ENCODE measurements at places on chromosomes 1 and 21. TPM values are rescaled to one million over a fixed set of nuclear protein-coding genes. Genes with fewer than 3 reads are reported as not detected.

DNA sequence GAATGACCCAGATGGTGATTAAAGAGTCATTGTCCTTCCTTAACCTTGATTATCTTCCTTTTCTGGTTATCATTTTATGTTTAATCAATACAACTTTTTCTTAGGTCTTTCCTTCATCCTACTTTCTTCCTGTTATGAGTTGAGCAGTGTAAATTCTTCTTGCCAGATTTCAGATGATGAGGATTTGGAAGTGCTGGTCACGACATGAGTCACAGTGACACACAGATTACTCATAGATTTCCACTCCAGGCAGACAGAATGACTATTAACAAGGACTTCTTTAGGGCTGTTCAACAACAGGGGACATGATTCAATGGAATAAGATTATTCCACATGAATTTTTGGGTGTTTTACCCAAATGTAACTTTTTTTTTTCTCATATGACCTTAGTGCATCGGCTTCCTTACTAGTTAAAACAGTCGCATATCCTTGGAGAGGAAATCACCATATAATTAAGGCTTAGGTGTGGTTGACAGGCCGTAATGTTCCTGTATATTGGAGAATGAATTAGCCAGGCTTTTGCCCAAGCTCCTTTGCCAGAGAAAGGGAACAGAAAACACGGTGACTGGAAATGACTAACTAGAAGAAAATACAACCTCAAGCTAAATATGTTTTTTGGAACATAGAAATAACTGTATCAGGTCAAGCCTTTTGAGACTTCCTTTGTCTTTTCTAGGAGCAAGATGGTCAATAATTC is 44.2 kb downstream of the PRRX1 start:
- no peak for DNase-seq

DNA sequence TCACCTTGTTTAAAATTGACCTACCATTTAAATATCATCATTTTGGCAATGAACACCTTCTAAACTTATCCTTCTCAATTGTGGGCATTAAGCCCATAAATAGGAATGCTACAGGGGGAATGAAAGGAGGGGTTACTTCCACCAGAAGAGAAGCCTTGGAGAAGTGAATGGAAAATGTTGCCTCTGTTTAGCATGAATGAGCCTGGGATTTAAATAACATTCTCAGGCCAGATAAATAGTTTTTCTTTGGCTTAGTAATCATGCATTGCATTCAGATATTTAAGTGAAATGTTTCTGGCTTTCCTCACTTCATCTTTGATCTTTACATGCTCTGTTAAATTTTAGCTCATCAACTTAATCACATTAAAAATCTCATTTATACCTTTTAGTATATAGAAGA is 284.3 kb upstream of the FMN2 start:
- DNase-seq, result no peak

GRCh38 chr1:43427524-43427923 is 26.2 kb downstream of the HYI start:
- DNase-seq, result no peak

DNA sequence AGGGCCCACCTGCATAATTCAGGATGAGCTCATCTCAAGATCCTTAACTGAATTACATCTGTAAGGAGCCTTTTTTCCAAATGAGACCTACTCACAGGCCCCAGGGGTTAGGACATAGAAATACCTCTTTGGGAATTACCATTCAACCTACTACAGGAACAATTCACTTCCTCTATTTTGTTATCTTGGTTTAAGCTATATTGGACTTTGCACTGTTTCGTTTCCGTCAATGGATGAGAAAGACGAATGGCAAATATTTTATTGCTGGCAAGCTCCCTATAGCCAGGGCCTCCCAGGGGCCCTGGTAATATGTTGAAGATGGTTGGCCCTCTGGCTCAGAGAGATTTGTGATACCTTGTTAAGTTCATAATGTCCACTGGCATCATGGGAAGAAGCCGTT is 384.2 kb upstream of the DUSP10 start:
- no peak for DNase-seq

Gene OVAAL
- not detected for polyA plus RNA-seq
